ENCODE measurements at places on chromosomes 3 and 15.

GRCh38 chr3:124249038-124249437 lies 257.1 kb upstream of the ROPN1 start:
- H3K4me3 ChIP-seq, result no peak overlapping the region
- no peaks in the 10 kb centered on the region for H3K27me3 ChIP-seq
- H3K4me1 ChIP-seq, result no peaks in the 10 kb centered on the region
- no peaks in the 10 kb centered on the region for H3K36me3 ChIP-seq

DNA sequence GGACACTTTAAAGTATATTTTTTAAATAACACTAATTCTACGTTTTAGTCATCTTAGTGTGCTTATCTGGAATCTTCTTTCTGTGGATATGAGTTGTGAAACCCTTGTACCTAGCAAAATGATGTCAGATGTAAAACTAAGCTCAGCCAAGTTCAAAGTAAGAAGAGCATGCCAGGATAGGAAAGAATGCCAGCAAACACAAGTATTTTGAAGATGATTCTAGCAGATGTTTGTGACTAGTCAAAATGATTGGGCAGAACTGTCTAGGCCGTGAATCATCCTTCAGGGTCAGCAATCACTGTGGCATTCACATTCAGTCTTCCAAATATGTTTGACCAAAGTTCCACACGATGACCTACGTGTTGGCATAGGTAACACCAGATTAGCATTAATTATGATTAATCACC lies 5.4 kb upstream of the PLOD2 start:
- no peak overlapping the region for H3K4me3 ChIP-seq
- no peaks in the 10 kb centered on the region for H3K36me3 ChIP-seq
- H3K27ac ChIP-seq, result no peak overlapping the region
- H3K4me1 ChIP-seq, result no peaks in the 10 kb centered on the region
- no peak for DNase-seq

DNA sequence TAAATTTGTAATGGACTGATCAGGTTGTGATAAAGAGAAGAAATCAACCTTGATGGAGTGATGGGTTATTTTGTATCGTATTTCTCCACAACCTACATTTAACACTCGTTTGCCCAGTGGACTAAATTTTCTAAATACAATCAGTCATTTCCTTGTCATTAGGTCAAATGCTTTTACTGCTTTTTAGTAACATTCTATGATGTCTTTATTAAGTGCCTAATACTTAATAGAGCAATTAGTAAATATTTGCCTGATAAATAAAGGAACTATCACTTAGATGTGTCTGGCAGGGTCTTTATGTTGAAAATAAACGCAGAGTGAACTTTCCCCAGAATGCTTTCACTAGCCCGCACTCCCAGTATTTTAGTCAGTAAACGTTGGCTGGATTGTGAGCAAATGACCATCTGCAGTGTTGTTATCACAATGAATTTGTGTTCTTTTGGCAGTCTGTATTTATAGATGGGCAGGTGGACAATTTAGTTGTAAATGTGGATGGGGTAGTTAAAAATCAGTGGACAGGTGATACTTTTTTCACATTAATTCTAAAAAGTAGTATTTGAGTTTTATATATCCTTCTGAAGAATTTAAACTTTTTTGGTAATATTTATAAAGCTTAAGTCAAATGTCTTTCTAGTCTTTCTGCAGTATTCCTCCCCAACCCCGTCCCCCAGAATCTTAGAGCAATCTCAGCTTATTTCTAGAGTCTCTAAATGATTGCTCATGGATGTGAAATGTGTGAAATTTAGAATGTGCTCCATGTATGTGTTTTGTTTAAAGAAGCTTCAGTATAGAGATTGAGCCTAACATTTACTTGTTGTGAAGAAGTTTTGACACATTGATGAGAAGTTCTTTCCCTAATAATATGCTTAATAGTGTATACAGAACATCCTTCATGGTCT lies 4.9 kb downstream of the USP3 start:
- no peak for DNase-seq
- H3K36me3 ChIP-seq, result no peaks in the 10 kb centered on the region
- H3K4me3 ChIP-seq, result no peak overlapping the region
- H3K4me1 ChIP-seq, result peaks cover 85% of the 10 kb centered on the region
- H3K27me3 ChIP-seq, result no peaks in the 10 kb centered on the region

GRCh38 chr3:139629033-139629432 lies 48.7 kb downstream of the NMNAT3 start:
- no peak overlapping the region for H3K27ac ChIP-seq
- no peaks in the 10 kb centered on the region for H3K27me3 ChIP-seq
- H3K4me3 ChIP-seq, result no peak overlapping the region
- H3K36me3 ChIP-seq, result no peaks in the 10 kb centered on the region
- DNase-seq, result no peak

GRCh38 chr3:59374818-59375211 lies 325.0 kb upstream of the CFAP20DC start:
- DNase-seq, result no peak
- H3K4me3 ChIP-seq, result no peak overlapping the region
- no peak overlapping the region for H3K27ac ChIP-seq
- H3K4me1 ChIP-seq, result peaks cover 9% of the 10 kb centered on the region

DNA sequence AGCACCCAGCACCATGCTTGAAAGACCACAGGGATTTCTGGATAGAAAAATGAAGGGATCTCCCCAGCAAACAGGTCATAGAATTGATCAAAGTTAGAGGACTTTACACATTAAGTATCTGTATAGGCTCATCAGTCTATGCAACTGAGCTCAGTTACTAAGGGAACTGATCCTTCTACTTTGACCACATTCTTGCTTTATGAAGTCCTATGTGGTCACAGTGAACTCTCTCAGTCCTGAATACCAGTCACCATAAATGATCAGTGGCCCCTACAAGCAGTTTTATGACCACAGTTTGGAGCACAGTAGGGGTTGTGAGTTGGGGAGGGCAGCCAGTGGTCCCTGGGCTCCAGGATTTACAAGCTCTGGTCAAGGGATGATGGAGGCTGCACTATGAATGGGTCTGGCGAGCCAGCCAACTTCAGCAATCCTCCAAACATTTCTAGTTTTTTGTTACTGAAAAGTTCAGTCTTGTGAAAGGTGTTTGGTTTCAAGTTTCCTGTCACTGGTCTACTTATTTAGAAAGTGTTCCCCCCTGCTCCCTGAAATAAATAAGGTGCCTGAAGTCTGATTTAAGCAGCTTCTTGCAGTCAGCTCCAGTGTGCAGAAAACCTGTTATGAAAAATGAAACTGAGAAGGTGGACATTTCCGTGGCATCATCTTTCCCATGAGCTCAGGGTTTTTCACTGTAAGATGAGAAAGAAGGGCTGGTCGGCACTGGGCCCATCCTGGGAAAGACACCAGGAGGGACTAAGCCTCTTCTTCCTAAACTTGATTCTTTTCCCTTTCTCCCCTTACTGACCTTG lies 75.5 kb downstream of the DAPK2 start:
- H3K36me3 ChIP-seq, result no peaks in the 10 kb centered on the region
- no peaks in the 10 kb centered on the region for H3K27me3 ChIP-seq
- peaks cover 37% of the 10 kb centered on the region for H3K4me1 ChIP-seq

GRCh38 chr15:38631119-38632075 lies 66.8 kb upstream of the RASGRP1 start:
- H3K27me3 ChIP-seq, result no peaks in the 10 kb centered on the region
- H3K36me3 ChIP-seq, result no peaks in the 10 kb centered on the region
- H3K4me3 ChIP-seq, result no peak overlapping the region
- no peak for DNase-seq
- peaks cover 25% of the 10 kb centered on the region for H3K4me1 ChIP-seq
- no peak overlapping the region for H3K27ac ChIP-seq

GRCh38 chr3:11928381-11928780 lies 75.8 kb upstream of the SYN2 start:
- H3K4me3 ChIP-seq, result no peak overlapping the region
- no peaks in the 10 kb centered on the region for H3K4me1 ChIP-seq
